Stimulated activated CD8-positive, alpha-beta memory T cell treated with anti-CD3 and anti-CD28 coated beads, Interleukin-15, amount 100 ng/mL, for 48 hours (primary cell): ENCODE measurements at places on chromosomes 6 and 20.
A peak's percentile ranks its signal among the peaks of the same experiment; 100 is the strongest.

GRCh38 chr6:55499591-55499990, 79.4 kb downstream of the HMGCLL1 start:
- DNase-seq: no peak

- no peak for DNase-seq
Measured at GRCh38 chr6:50986319-50986718, 167.6 kb downstream of the TFAP2B start.

DNA sequence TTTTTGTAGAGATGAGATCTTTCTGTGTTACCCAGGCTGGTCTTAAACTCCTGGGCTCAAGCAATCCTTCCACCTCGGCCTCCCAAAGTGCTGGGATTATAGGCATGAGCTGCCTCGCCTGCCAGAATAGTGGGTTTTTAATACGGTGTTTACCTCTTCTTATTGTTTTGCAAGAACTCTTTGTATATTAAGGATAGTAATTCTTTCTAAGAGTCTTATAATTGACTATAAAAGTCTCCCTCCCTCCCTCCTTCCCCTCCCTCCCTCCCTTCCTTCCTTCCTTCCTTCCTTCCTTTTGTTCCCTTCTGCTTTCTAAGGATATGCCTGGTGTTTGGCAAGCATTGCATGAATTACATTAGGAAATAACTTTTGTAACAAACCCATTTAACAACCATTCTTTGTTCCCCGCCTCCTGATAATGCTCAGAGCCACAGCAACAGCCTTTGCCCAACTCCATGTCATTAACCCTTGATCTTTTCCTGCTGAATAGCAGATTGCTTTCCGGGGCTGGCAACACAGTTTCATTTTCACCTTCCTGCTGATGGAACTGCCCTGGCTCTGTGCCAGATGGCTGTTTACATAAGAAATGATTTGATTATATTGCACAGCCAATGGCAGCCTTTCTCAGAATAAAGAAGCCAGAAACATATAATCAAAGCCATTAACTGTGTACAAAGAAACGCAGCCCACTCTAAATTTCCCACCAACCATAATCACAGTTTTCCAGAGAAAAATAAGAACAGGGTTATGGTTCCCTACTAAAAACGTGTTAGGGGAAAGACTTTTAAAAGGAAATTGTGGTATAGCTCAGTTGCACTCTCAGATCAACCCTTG, 143.7 kb upstream of the PTPN1 start:
- DNase-seq: no peak

DNA sequence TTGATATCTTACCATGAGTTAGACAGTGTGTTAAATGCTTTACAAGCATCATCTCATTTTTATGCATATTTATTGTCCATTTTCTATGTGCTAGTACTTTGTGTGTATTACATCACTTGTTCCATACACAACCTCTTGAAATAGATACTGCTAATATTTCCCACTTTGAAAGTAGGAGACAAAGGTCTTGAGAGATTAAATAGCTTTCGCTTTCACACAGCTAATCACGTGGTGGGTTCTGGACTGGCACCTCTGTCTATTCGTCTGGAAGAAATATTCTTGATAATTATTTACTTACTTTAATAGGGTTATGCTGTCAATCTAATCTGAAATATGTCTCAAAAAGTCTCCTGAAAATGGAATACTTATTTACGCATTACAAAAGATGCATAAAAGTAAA, 30.2 kb downstream of the EPHA7 start:
- no peak for DNase-seq

DNA sequence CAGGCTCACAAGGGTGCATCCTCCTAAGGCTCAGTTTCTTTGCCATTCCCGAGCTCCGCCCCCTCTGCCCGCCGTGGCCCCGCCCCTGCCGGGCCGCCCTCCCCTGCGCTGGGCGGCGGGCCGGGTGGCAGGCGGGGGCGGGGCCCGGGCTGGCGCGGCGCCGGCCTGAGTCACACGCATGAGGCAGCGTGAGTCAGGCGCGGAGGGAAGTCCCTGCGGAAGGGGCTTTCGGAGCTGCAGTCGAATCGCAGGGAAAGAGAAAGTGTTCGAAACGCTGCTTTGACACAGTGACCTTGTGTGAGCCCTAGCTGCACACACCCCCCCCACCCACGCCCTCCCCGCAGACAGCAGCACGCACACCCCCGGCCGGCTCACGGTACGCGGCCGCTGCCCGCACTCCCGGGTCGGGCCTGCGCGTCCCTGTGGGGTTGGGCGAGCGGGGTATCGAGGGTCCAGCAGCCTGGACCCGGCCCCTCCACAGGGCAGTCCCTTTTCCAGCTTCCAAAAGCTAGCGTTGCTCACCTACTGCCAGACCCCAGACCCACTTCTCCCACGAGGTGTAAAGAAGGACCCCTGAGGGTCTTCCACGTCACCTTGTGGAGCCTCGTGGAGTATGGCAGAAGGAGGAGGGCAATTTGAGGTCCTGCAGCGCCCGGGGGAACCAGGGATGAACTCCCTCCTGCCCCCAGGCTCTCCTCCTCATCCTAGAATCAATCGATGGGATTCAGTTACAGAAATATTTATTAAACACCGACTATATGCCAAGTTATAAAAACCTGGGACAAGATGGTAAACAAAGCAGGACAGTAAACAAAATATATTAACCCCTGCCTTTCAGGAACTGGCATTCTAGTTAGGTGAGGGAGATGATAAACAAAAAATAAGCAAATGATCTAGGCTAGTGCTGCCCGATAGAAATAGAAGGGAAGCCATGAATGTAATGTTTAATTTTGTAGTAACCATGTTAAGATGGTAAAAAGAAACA, 12.4 kb upstream of the HMGA1 start:
- DNase-seq: peak; percentile 93

DNA sequence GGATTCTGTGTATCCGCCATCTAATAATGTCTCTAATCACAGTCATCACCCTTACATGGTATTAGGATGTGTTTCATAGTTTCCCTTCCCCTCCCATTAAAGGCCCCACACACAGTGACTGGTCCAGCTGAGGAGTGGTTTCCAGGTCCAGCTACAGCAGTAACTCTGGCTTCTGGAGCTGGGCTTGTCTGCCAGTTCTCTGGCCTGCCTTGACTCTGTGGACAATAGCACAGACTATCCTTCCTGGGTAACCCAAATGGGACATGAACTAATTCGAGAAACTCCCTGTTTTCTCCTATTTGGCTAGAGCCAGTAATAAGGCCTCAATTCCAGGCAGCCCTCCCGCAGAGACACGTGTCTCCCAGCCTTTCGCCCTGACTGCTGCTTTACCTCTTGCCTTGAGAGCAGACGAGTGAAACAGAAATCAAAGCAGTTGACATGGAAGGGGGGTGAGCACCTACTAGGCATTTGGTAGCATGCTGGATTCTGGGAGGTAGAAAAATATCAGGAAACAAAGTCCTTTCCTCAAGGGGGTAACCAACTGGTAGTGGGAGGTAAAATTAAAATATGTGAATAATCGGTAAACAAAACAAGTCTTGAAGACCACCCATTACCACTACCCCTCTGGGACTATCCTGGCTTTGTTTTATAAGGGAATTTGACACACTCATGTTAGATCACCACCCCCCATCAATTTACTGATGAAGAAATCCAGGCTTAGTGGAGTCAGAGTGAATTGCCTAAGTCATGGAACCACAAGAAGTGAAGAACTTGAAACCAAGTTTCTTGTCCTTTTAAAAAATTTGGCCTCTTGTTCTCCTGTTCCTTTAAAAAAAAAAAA, 1.2 kb downstream of the TRAF3IP2 start:
- no peak for DNase-seq

- DNase-seq: no peak
Measured at GRCh38 chr6:113979937-113980336, 9.0 kb upstream of the HDAC2 start.

GRCh38 chr6:150528648-150529285, 70.9 kb upstream of the PLEKHG1 start:
- no peak for DNase-seq

GRCh38 chr20:54038961-54039360, 31.4 kb downstream of the BCAS1 start:
- no peak for DNase-seq

GRCh38 chr6:76420094-76420493, 347.6 kb upstream of the IMPG1 start:
- DNase-seq: no peak

DNA sequence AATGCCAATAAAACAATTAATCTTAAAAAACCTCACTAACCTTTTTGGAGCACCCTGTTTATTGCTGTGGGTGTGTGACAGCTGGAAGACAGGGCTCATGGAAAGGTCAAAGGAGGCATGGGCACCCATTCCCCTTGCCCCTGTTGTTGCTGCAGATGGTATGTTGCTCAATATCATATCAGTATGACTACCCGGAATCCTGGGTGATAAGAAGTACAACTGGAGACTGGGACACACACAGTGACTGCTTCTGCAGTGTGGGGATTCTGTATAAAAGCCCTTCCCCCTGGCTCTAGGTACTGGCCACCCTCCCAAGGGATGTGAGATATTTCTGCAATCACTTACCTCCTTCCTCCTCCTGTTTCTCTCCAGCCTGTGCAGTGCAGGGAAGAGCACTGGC, 47.3 kb upstream of the IL20RA start:
- DNase-seq: no peak

- DNase-seq: no peak
Measured at GRCh38 chr6:83096791-83097190, 29.3 kb downstream of the DOP1A start.

DNA sequence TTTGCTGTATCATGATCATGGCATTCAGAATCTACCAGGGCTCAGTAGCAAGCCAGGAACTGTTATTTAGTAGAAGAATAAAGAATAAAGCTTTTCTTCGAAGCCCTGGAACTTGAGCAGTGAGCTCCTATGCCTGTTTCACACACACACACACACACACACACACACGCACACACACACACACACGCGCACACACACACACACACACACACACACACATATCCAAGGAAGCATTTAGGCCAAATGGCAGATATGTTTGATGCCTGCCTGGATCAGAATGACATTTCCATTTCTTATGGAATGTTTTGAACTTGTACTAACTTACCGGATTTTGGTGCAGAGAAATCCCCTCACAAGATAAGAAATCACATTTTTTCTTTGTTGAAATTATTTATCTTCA, 35.5 kb downstream of the RPP21 start:
- no peak for DNase-seq

GRCh38 chr20:4666001-4666479, 55.7 kb upstream of the PRND start:
- DNase-seq: peak; percentile 34

- DNase-seq: no peak
Measured at GRCh38 chr20:19710336-19711120, 47.5 kb upstream of the RIN2 start.

GRCh38 chr20:59078231-59078630, 35.6 kb upstream of the PRELID3B start:
- DNase-seq: no peak

DNA sequence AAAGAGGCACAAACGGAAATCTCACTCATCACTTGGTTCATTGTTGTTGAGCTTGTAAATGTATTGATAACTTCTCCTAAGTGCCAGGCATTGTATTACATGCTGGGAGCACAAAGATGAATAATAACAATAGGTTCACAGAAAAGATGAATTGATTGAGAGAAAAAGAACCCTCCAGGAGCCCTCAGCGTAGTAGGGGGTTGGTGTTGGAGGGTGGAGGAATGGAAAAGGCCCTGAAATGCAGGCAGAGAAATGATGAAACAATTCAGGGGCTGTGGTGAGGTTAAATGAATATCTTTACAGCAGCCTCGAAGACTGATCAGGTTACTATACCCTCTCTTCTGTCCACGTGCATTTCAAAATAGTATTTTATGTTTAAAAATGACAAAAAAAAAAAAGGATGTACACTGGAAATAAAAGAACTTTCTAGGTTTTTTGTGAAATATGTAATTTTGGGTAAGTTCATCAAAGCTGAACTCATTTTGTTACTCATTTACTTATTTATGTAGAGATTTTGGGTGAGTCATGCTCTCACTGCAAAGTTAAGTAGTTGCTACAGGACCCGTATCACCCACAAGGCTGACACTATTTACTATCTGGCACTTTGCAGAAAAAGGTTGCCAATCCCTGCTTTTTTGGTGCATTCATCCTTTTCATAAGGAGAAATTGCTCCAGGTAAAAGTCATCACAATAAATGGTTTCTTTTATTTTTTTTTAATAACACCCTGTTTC, 277.3 kb downstream of the ZNF217 start:
- no peak for DNase-seq

DNA sequence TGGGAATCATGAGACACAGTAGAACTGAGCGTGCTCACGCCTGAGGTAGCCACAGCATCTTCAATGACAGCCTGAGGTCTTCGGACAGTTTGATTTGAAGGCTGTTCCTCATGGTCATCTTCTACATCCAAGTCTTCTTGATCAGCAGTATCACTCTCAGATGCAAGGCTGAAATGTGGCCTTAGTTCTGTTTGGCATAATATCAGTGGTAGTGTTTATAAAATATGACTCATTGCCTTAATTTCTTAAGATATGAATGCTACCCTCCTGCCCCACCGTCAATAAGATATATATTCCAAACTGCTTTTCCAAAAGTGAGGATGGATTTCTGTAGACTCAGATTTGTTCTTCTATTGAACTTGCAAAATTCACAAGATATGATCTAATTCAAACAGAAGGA, 17.5 kb upstream of the MAP7 start:
- no peak for DNase-seq

DNA sequence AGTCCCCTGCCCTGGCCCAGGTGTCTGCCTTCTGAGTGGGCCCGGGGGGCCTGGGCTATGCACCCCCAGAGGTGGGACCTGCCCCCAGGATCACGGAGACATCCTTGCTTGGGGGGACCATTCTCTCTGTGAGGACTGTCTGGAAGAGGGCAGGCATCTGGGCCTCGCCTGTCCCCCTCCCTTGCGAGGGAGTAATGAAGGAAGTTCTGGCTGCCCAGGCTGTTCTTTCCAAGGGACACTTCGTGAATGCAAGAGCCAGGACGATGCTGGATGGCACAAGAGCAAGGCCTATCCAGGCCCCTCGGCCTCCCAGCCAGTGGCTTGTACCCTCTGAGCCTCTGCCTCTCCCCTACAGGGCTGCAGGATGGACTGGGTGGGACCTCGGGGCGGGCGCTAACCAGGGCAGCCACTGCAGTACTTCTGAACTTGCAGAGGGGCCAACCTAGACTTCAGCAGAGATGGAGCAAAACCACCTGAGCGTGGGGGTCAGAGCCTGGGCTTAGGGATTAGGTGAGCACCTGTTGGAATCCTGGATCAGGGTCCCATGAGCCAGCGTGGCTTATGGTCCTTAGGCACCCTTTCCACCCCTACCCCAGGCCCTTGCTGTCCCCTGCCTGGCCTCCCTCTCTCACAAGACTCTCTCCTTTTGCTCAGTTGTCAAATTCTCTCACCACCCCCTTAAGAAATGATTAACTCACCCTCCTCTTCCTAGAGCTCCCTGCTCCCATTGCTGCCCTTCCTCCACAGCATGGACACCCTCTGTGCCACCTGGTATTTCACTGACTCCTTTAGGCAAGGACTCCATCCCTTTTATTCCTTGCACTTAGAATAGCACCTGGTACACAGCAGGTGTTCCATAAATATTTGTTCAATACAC, 53.2 kb downstream of the CTCFL start:
- DNase-seq: no peak

GRCh38 chr6:53975941-53976615, 135.2 kb upstream of the MLIP start:
- no peak for DNase-seq

- DNase-seq: no peak
Measured at GRCh38 chr20:63472862-63473390, 471 bp upstream of the KCNQ2 start.
